ENCODE measurements at places on chromosomes 11 and 22.

DNA sequence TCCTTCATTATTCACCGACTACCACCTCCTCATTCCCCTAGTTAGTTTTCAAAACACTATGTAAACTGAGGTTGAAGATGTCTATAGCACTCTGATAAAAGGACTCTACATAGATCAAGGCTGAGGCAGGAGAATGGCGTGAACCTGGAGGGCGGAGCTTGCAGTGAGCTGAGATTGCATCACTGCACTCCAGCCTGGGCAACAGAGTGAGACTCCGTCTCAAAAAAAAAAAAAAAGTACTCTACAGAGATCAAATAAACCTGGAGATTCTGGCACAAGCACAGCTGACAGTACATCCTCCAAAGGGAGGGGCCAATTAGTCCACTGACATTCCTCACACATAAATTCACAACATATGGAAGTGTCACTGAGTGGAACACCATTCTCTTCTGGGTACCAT lies 31.0 kb downstream of the TSG101 start:
- no peak for DNase-seq
- H3K27ac ChIP-seq = peak overlapping the region; percentile 28
- peaks cover 54% of the 10 kb centered on the region for H3K36me3 ChIP-seq
- no peaks in the 10 kb centered on the region for H3K27me3 ChIP-seq
- no peak overlapping the region for H3K4me3 ChIP-seq

DNA sequence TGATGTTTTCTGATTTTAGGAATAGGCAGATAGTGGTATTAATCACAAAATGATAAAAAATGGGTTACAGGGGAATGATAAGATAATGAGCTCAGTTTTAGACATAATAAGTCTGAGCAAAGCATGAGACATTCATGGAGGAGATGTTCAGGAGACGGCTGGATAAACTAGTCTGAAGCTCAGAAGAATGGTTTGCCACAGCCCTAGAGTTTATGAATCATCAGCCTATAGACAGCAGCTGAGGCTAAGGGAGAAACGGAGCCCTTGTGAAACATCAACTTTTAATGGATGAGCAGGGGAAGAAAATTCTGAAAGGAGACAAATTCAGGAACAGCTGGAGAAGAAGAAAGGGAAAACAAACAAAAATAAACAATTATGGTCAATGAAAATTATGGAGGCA lies 87.2 kb downstream of the RELT start:
- no peak overlapping the region for H3K27ac ChIP-seq
- no peak overlapping the region for H3K4me3 ChIP-seq
- peaks cover 7% of the 10 kb centered on the region for H3K36me3 ChIP-seq
- peaks cover 25% of the 10 kb centered on the region for H3K4me1 ChIP-seq
- no peaks in the 10 kb centered on the region for H3K27me3 ChIP-seq

DNA sequence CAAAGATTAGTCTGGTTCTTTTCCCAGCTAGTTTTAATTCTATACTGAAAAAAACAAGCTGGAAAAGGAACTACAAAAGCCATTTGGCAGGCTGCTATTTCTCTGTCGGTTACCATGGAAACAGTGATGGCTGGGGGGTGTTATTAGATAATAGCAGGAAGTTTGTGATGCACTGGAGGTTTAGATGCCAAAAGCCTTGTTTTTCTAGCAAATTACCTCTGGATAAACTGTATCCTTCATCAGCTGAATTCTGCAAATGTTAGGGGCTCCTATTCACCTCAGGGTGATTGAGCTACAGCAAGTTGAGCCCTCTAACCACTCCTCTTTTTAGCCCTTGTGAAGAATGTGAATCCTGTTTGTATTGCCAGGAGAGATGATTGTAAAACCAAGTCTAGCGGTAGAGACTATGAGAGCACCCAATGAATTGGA lies 25.2 kb downstream of the ALKBH3 start:
- H3K27ac ChIP-seq = no peak overlapping the region
- H3K27me3 ChIP-seq = no peaks in the 10 kb centered on the region
- peaks cover 53% of the 10 kb centered on the region for H3K36me3 ChIP-seq

DNA sequence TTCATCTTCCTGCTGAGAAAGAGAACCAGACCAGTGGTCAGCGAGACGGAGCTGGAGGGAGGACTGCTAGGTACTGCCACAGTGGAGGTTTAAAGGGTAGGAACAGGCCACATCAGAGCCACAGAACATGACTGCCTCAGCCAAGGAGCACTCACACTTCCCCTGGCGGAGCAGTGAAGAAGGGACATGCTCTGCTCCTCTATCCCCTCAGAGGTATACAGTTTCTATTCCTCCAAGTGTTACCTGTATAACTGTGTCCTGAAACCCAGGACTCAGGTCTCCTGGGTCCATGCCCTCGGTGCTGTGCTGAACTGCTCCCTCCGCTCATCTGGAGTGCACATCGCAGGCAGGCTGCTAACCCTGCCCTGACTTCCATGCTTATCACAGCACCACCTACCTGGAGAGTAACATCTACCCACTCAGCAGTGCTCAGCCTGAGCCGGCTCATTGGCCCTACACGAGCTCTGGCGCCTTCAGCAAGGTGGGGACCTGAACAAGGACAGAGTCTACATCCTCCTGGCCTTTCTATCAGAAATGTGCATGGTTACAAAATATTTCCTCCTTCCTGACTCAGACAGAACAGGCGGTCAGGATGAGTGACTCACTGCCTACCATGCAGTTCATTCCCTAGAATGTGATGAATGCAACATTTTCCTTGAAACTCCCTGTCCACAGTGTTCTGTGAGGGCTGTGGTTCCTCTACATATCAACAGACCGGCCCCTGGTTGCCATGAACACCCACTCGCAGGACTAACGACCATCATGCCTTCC lies 52.9 kb downstream of the C11orf58 start:
- peak overlapping the region; percentile 92 for H3K27ac ChIP-seq
- no peaks in the 10 kb centered on the region for H3K27me3 ChIP-seq
- peak overlapping the region; percentile 6 for H3K4me3 ChIP-seq
- DNase-seq = no peak

GRCh38 chr11:93573184-93573583 lies 30.0 kb upstream of the SMCO4 start:
- no peaks in the 10 kb centered on the region for H3K27me3 ChIP-seq
- H3K4me3 ChIP-seq = no peak overlapping the region
- no peaks in the 10 kb centered on the region for H3K36me3 ChIP-seq
- peaks cover 16% of the 10 kb centered on the region for H3K4me1 ChIP-seq
- no peak for DNase-seq

DNA sequence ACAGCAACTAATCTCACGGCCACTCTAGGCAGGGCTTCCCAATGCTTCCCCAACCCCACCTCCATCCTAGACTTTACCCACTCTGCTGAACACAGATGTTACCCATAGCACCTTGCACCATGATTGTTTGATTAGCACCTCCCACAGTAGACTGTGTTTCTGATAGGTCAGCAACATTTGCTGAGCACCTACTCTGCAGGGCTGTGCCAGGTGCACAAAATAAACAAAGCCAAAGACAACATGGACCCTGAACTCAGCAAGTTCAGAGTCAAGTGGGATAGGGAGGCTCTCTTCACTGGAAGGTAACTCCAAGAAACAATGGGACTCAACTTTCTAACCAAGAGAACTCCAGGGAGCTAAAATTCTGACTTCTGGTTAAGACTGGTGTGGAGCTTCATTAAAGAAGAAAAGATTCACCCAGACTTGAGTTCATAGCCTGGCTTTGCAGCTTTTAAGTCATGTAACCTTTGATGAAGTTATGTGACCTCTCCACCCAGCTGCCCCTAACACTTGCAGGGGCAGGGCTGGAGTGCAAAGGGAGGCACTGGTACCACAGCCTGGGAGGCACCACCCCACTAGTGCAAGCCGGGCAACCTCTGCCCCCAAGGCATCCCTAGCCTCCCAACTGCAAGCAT lies 6.7 kb upstream of the RTN4RL2 start:
- H3K4me1 ChIP-seq = peaks cover 9% of the 10 kb centered on the region
- peaks cover 53% of the 10 kb centered on the region for H3K27me3 ChIP-seq

GRCh38 chr11:133156986-133157745 lies 375.1 kb downstream of the OPCML start:
- no peaks in the 10 kb centered on the region for H3K4me1 ChIP-seq
- no peak overlapping the region for H3K27ac ChIP-seq
- H3K4me3 ChIP-seq = no peak overlapping the region
- DNase-seq = no peak
- H3K27me3 ChIP-seq = peaks cover 11% of the 10 kb centered on the region

DNA sequence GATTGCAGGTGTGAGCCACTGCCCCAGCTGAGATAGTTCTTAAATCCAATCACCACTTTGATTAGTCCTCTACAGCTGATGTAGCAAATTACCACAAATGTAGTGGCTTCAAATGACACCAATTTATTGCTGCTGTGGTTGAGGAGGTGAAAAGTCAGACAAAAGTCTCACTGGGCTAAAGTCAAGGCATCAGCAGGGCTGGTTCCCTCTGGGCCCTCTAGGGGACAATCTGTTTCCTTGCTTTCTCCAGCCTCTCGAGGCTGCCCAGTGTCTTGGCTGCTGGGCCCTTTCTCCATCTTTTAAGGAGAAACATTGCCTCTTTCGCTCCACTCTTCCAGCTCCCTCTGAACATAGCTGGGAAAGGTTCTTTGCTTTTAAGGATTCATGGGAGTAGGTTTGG lies 50.5 kb upstream of the SHANK2 start:
- DNase-seq = no peak
- H3K4me1 ChIP-seq = peaks cover 31% of the 10 kb centered on the region
- peaks cover 4% of the 10 kb centered on the region for H3K27me3 ChIP-seq
- no peak overlapping the region for H3K4me3 ChIP-seq
- no peaks in the 10 kb centered on the region for H3K36me3 ChIP-seq
- H3K27ac ChIP-seq = no peak overlapping the region

GRCh38 chr11:125333354-125334073 lies 162.6 kb downstream of the FEZ1 start:
- H3K4me1 ChIP-seq = peaks cover 25% of the 10 kb centered on the region
- no peak overlapping the region for H3K4me3 ChIP-seq
- DNase-seq = no peak
- H3K27ac ChIP-seq = no peak overlapping the region

GRCh38 chr11:28259177-28259843 lies 151.1 kb downstream of the METTL15 start:
- no peaks in the 10 kb centered on the region for H3K27me3 ChIP-seq
- DNase-seq = no peak
- H3K36me3 ChIP-seq = peaks cover 24% of the 10 kb centered on the region
- no peak overlapping the region for H3K27ac ChIP-seq
- H3K4me3 ChIP-seq = no peak overlapping the region

GRCh38 chr11:71385091-71385490 lies 63.1 kb downstream of the DHCR7 start:
- H3K27ac ChIP-seq = no peak overlapping the region
- peaks cover 3% of the 10 kb centered on the region for H3K27me3 ChIP-seq
- H3K4me1 ChIP-seq = no peaks in the 10 kb centered on the region
- H3K36me3 ChIP-seq = no peaks in the 10 kb centered on the region
- no peak for DNase-seq
- no peak overlapping the region for H3K4me3 ChIP-seq

- H3K4me3 ChIP-seq = no peak overlapping the region
- no peak for DNase-seq
- peaks cover 11% of the 10 kb centered on the region for H3K36me3 ChIP-seq
Measured at GRCh38 chr11:46490666-46491065, 99.1 kb upstream of the CHRM4 start.

GRCh38 chr11:94526645-94527438 lies 14.6 kb downstream of the C11orf97 start:
- no peak for DNase-seq
- H3K4me1 ChIP-seq = peaks cover 13% of the 10 kb centered on the region
- H3K4me3 ChIP-seq = no peak overlapping the region
- no peak overlapping the region for H3K27ac ChIP-seq

DNA sequence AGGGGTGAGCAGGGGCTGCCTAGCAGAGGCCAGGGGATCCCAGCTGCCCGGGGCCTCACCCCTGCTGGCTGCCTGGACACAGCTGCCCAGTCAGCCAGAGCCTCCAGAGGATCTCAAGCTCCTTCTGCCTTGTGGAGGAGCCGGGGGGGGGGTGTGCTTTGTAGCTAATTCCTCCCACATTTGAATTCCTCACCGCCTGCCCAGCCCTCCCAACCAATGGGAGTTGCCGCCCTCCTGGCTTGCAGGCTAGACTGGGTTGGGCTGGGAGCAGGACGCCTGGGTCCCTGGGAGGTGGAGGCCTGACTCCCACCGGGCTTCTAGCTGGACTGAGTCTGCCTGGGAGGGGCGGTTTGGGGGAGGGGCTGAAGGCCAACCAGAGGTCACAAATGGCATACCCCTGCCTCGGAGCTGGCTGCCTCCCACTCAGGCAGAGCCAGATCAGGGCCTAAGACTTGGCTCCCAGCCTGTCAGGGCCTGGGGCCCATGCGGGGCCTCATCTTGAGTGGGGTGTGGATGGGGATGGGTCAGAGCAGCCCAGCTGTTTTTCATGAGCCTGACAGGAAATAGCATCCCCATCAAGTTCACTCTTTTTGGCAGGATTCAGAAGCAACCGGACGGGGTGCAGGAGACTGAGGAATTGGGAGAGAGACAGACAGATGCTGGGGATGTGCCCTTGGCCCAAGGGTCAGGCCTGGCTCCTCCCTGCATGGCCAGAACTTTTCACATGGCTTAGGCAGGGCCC lies 29.2 kb upstream of the PDE2A start:
- DNase-seq = no peak
- no peaks in the 10 kb centered on the region for H3K27me3 ChIP-seq
- H3K27ac ChIP-seq = peak overlapping the region; percentile 47
- peaks cover 46% of the 10 kb centered on the region for H3K4me1 ChIP-seq
- no peak overlapping the region for H3K4me3 ChIP-seq

- H3K4me3 ChIP-seq = no peak overlapping the region
- no peak overlapping the region for H3K27ac ChIP-seq
- no peaks in the 10 kb centered on the region for H3K36me3 ChIP-seq
- H3K4me1 ChIP-seq = no peaks in the 10 kb centered on the region
- DNase-seq = no peak
Measured at GRCh38 chr11:25838918-25839625, 492.9 kb upstream of the ANO3 start.

DNA sequence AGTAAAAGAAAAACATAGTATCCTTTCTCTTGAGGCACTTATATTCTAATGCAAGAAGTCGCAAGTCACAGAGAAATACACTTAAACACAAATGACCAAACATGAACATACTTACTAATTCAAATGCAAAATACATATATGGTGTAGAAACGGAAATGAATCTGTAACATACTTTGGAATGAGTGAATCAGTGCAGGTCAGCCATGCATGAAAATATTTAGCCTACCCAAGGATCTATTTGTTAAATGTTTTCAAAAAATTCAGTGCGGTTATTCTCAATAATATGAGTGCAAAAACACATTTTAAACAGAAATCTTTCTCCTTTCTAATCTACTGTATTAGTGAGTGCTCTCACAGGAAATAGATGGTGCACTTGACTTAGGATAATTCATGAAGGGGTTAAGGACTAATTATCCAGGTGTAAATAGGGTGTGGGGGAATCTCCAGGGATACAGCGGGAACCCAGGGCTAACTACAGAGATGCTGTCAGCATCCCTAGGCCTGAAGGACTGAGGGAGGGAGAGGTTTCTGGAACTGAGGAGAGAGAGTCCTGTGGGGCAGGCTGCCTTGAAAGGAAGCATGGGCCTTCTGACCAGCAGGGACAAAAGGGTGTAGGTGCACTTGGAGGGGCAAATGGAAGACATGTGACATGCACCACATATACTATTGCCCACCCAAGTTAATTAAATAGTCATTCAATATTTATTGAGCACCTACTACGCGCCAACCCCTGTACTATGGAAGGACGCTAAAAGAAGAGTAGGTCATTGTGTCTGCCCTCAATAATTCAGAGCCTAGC lies 139.2 kb downstream of the MAML2 start:
- peaks cover 57% of the 10 kb centered on the region for H3K4me1 ChIP-seq
- no peak for DNase-seq
- no peaks in the 10 kb centered on the region for H3K27me3 ChIP-seq
- H3K27ac ChIP-seq = peak overlapping the region; percentile 54

Measured in osteocyte (in vitro differentiated cells).